ENCODE measurements at places on chromosomes 13 and 19.
A peak's percentile ranks its signal among the peaks of the same experiment; 100 is the strongest.

GRCh38 chr13:97921176-97921816, 32.2 kb upstream of the IPO5 start:
- DNase-seq: no peak

DNA sequence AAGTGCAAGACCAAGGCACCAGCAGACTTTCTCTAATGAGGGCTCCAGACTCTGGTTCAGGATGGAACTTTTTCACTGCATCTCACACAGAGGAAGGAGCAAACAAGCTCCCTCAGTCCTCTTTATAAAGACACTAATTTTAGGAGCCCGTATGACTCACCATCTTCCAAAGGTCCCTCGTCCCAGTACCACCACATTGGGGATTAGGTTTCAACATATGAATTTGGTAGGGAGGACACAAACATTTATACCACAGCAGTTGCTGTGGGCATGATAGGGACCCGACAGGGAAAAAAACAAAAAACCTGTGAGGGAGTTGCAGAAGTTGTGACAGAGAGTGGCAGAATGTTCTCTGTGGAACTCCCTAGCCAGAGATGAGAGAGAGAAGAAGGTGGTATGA, 6.5 kb upstream of the CNMD start:
- DNase-seq: no peak

GRCh38 chr13:106691861-106692260, 123.9 kb upstream of the ARGLU1 start:
- no peak for DNase-seq

GRCh38 chr13:91406619-91407018, 8.2 kb downstream of the GPC5 start:
- DNase-seq: peak; percentile 6

DNA sequence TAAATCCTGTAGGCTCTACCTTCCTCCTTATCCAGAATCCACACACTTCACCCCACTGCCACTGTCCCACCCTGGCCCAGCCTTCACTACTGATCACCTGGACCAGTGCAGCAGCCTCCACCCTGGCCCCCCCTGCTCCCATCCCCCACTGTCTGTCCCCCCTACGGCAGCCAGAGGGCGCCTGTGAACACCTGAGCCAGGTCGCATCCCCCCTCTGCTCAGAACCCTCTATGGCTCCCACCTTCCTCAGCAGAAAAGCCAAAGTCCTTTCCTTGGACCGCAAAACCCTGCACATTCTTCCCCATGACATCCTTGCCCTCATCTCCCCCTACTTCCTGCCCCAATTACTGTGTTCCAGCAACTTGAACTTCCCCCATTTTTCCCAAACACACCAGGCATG, 20.6 kb downstream of the ELAVL3 start:
- DNase-seq: no peak

DNA sequence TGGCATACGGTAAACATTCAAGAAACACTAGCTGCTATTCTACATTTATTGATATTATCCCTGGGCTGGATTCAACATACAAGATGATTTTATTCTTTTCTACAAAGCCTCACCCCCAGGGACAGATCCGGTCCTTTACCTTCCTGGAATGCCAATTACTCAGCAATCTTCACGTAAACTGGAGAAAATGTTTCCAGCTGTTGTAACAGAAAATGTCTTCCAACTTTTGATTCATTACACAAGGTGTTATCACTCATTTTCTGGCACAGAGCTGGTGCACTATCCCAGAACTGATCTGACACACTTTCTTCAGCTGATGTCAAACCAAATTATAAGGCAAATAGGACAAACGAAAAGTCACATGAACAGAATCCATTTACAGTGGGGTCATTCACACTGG, 33.1 kb downstream of the DCLK1 start:
- no peak for DNase-seq

- DNase-seq: no peak
Measured at GRCh38 chr19:45283443-45284033, 32.5 kb downstream of the MARK4 start.

DNA sequence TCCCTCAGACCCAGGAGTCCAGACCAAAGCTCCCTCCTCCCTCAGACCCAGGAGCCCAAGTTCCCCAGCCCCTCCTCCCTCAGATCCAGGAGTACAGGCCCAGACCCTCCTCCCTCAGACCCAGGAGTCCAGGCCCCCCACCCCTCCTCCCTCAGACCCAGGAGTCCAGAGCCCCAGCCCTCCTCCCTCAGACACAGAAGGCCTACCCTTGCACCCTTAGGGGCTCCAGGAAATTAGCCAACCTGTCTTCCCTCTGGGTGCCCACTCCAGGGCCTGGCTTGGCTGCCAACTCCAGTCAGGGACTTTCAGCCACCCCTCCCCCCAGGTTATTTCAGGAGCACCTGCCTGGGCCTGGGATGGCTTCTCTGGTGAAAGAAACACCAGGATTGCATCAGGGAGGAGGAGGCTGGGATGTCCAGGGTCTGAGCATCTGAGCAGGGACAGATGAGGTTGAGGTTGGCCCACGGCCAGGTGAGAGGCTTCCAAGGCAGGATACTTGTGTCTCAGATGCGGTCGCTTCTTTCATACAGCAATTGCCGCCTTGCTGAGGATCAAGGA, at the start of gene FGF21:
Gene FGF21, plus strand, starts transcription at position 441 of the 558 bp plus-strand sequence. CDS start 713 bp downstream, outside the sequence.
- DNase-seq: no peak

GRCh38 chr19:32692727-32693061, 1.1 kb downstream of the NUDT19 start:
- no peak for DNase-seq

- DNase-seq: no peak
Measured at GRCh38 chr13:68713394-68713793, 1394.2 kb upstream of the ATXN8OS start.

- no peak for DNase-seq
Measured at GRCh38 chr19:40332669-40333068, 15.5 kb downstream of the C19orf47 start.

- DNase-seq: no peak
Measured at GRCh38 chr19:10637894-10638293, 12.5 kb downstream of the SLC44A2 start.

DNA sequence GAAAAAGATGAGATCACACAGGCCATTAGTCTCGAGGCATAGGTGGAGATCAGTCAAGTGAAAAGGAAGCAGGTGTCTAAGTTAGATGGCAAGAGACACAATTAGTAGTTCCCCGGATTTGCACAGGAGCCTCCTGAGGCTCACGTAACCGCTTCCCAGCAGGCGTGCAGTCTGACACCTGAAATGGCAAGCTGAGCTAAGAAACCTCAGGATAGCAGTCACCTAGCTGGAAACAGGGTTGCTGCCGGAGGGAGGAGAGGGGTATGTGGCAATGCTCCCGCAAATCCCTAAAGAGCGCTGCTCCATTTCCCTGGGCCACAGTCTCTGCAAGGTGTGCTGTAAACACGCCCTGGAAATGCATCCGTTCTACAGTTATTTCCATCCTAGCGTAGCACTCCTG, 1151.0 kb downstream of the DIAPH3 start:
- no peak for DNase-seq

- DNase-seq: peak; percentile 58
Measured at GRCh38 chr13:102198418-102199311, 203.2 kb downstream of the FGF14 start.

- DNase-seq: no peak
Measured at GRCh38 chr19:11136400-11137101, 19.0 kb downstream of the SPC24 start.

- no peak for DNase-seq
Measured at GRCh38 chr19:38734426-38735256, 9.6 kb downstream of the CAPN12 start.

DNA sequence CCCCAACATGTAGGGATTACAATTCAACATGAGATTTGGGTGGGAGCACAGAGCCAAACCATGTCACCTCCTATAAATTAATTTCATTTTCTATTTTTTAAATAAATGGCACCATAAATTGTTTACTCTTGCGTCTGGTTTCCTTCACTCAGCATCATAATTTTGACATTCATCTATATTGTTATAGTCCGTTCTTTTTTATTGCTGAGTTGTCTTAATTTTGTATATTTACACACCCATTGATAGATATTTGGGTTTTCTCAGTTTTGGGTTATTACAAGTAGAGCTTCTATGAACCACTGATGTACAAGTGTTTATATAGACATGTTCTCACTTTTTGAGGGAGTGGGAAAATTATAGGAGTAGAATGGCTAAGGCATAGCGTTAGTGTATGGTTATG, 445.4 kb downstream of the MYO16 start:
- DNase-seq: no peak

DNA sequence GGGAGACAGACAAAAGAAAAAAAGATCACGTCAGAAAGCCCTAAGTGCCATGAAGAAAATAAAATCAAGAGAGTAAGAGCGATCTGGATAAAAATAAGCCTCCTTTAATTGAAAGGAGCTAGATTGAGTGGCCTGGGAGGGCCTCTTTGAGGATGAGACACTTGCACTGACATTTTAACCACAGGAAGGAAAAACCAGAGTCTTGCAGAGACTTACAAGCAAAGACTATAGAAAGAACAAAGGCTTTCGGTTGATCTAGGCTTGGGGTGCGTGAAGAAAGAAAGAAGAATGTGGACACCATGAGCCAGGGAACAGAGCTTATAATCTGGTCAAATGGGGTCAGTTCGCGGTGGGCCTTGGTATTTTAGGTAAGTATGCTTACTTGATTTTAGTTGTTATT, 342.7 kb downstream of the COG6 start:
- DNase-seq: no peak

DNA sequence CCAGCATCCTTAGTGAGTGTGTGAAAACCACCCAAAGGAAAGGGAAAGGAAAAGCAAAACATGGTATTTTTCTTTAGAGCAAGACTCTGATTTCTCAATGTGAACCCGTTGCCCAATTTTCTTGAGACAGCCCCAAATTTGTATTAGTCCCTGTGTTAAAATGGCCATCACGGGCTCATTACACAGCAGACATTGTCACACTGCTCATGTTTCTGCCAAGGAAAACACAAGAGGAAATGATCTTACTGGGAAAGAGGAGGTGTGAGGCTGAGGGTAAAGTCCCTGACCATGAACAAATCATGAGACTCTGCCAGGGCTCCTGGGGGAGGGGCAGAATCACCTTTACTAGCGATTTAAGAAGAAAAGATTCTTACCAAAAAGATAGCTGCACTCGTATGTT, 54.4 kb downstream of the FAM124A start:
- DNase-seq: no peak

DNA sequence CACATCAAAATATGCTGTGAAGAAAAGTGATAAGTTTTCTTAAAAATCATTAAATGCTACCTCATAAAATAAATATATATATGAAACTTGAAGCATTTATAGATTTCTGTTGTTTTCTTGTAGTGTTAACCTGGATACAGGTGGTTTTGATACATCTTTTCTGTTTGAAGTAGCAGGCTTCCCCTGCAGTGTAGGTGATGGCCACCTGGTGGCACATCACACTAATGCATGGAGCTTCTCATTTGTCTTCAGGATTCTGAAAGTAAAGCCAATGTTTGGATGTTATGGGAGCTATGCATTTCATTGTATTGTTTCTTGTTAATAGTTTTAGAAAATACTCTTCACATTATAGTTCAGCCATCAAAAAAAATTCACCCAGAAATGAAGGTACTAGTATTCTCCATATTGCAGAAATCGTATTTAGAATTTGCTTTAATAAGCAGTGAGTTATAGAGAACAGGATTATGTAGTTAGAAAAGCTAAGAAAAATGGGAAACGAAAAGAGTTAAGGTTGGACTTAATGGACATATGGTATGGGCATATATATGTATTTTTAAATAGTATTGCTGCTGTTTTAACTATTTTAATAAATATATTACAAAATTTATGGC, 18.7 kb downstream of the GPR180 start:
- peak; percentile 47 for DNase-seq

DNA sequence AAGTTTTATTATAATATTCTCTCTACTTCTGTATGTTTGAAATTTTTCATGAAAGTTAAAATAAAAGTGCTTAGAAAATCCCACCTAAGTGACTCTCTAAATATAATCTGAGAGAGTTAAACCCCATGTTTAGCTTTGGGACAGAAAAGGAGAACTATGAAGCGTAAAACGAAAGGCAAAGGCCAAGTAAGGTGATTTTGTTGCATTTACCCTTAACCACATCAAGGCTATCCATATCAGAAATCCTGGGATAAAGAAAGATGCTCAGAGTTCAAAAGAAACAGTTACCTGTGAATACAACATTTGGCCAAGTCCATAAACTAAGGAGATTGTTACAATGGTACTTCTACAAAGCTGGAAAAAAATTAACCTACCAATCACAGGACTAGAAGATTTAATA, 31.3 kb downstream of the UBL3 start:
- no peak for DNase-seq

- DNase-seq: no peak
Measured at GRCh38 chr13:50306156-50306555, 290.9 kb downstream of the KCNRG start.

DNA sequence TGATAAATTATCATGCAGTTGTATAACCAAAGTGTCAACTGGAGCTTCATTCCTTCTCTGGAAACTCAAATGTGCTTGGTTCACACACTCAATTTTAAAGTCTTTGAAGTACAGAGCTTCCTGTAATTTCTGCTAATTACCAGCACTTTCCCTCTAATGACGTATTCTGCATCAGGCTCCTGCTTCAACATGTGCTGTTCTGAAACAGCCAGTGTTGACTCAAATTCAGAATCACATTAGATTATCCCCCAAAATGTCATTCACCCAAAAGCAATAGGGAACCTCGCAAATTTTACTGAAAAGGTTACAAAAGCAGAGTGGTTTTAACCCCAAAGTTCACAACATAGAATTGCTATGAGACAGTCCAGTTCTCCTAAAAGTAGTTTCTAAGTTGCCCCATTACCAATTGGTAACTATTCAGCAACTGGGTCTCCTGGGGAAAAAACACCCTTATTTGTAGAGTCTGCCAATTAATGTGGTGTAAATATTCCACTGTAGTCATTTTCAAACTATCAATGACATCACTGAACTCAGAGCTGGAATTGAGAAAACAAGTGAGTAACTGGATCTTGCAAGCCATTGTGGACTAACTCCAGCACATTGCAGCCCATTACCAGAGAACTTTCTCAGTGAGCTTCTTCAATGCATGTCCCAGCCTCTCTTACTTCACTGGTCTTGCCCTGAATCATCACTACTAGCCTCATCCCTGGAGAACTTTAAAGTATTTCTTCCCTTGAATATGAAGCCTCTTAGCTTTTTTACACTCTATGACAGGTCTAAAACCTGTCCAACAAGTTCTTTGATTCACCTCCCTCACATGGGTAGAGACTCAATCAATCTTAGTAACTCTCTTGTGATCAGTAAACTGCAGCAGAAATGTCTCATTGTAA, 955.4 kb downstream of the EFNB2 start:
- no peak for DNase-seq

GRCh38 chr13:110216006-110216397, 91.0 kb downstream of the COL4A1 start:
- DNase-seq: no peak

DNA sequence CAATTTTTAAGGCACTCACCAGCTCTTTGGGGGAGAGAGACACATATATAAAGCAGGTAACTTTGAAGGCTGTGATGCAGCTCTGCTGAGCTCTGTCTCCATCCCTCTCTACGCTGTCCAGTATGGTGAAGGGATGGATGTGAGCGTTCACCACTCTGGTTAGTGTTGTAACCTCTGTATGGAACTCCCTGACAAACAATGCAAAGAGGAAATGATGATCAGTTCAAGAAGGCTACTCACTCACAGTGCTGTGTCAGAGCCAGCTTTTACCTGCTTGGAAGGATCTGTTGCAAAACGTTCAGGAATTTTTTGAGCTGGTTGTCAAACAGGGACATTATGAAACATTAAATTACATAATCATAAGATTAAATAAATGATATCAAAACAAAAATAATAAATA, 90.8 kb upstream of the SLC10A2 start:
- DNase-seq: no peak

All from NCI-H1105 treated with DMSO at 0.1 percent for 48 hours (cell line).